ENCODE measurements at places on chromosomes 1 and 21.

DNA sequence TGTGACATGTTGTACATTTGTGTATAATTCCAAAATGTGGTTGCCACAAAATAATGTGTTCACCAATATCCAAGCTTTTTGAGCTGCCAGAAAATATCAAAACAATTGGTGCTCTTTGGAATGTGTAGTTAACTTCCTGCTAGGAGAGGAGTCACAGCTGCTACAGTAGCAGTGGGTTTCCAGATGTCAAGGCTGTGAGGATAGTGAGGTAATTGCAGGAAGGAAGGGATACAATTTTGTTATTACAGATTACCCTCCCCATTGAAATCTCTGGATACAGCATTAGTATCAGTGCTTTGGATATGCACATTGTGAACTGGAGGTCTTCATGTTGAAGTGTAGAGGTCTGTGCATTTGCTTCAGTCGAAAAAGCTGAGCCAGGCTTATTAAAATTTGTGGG is 253.2 kb downstream of the PTPRC start:
- H3K4me1 ChIP-seq: peaks cover 10% of the 10 kb centered on the region
- peak overlapping the region; percentile 8 for H3K27ac ChIP-seq
- no peaks in the 10 kb centered on the region for H3K27me3 ChIP-seq
- no peak for DNase-seq
- H3K36me3 ChIP-seq: peaks cover 18% of the 10 kb centered on the region

DNA sequence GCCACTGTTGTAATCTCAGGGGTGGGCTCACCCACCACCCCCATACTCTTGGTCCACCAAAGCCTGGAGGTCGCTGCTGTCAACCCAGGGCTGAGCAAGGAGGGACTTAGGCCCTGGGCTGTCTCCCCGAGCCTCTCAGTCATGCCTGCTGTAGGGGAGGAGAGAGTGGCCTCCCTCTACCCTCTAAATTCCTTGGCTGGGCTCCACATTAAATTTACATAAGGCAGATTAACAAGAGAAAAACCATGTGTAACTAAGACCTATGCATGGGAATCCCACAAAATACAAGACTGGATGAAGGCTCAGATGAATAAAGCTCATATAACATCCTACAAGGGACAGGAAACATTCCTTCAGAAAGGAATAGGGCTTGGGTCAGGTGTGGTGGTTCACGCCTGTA is 1.8 kb upstream of the PIK3CD start:
- H3K36me3 ChIP-seq: no peaks in the 10 kb centered on the region
- no peak for DNase-seq
- H3K27ac ChIP-seq: no peak overlapping the region

DNA sequence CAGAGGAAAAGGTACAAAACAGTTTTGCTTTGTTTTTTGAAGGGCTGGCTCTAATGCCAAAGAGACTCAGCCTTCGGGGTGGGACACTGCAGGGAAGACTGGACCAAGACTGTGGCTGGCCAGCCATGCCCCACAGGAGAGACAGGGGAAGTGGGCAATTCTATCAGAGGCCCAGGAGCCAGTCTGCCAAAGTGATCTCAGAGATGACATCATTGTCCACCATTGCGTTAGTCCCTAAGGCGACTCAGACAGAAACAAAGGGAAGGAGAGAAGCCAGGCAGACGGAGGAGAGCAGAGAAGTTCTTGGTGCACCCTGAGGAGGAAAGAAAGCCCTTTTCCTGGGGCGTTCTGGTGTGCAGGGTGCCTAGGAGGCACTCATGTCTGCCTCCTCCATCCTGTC is 26.4 kb downstream of the OPTC start:
- H3K4me3 ChIP-seq: no peak overlapping the region
- no peaks in the 10 kb centered on the region for H3K36me3 ChIP-seq
- no peak for DNase-seq
- H3K27me3 ChIP-seq: no peaks in the 10 kb centered on the region
- H3K4me1 ChIP-seq: no peaks in the 10 kb centered on the region
- H3K27ac ChIP-seq: no peak overlapping the region

DNA sequence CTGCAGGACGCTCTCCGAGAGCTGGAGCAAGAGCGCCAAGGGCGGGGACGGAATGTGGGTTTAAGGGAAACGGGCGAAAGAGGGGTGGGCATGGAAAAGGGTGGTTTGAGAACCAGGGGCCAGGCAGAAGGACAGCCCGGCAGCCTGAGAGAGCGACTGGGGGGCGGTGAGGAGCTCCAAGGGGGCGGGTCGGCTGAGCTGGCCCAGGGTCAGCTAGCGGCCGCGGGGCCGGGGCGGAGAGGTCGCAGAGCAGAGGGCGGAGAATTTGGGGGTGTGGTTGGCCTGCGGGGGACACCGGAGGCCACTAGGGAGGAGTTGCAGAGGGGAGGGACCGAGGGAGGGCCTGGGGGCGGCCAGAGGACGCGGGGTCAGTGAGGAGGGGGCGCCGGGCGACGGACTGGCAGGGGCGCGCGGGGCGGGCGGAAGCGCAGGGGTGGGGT is 54.7 kb downstream of the NDUFS5 start:
- peaks cover 13% of the 10 kb centered on the region for H3K27me3 ChIP-seq
- no peak overlapping the region for H3K4me3 ChIP-seq
- no peaks in the 10 kb centered on the region for H3K36me3 ChIP-seq

DNA sequence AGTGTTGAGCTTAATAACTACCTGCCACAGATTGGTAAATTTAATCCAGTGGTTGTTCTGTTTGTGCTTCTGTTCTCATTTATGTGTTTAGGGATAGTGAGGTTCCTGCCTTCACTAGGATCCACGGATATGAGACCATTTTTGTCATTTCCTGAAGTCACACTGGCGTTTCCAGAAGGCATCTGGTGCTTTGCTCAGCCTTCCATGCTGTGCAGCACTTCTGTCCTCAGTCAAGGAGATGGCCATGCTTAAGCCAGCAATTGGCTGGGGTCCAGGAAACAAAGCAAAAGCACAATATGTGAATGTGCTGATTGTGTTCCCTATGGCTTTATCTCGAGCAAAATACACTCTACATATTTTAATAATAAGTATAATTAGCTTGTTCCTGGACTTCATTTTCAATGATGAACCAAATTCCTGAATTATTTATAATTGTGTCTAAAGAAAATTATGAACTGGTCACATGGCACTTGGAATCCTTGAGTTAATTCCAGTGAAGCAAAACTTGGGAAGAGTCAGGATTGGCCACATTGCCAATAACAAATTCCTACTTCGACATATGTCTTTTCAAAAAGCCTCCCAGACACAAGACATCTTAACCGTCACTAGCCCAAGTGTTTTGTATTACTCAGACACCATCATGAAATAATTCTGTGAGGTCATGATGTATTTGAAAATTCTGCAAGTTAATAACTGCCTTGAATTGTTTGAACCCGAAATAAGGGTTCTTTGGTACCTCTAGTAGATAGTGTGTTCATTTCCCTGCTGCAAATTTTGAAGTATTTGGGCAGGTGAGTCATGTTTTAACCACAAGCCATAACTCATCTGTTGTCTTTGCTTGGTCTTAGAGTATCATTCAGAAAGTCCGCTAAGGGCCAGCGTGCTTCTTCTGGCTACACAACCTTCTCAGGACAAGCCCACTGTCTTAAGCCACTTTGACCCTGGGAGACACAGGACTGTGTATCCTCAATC is 412.4 kb downstream of the DISC1 start:
- H3K36me3 ChIP-seq: no peaks in the 10 kb centered on the region
- H3K4me1 ChIP-seq: no peaks in the 10 kb centered on the region
- H3K27me3 ChIP-seq: no peaks in the 10 kb centered on the region
- no peak overlapping the region for H3K4me3 ChIP-seq
- no peak overlapping the region for H3K27ac ChIP-seq
- DNase-seq: no peak

GRCh38 chr1:32062867-32063230 is 9.9 kb upstream of the TMEM39B start:
- peaks cover 44% of the 10 kb centered on the region for H3K36me3 ChIP-seq
- no peak overlapping the region for H3K4me3 ChIP-seq
- peaks cover 30% of the 10 kb centered on the region for H3K4me1 ChIP-seq
- H3K27ac ChIP-seq: peak overlapping the region; percentile 65
- no peaks in the 10 kb centered on the region for H3K27me3 ChIP-seq

DNA sequence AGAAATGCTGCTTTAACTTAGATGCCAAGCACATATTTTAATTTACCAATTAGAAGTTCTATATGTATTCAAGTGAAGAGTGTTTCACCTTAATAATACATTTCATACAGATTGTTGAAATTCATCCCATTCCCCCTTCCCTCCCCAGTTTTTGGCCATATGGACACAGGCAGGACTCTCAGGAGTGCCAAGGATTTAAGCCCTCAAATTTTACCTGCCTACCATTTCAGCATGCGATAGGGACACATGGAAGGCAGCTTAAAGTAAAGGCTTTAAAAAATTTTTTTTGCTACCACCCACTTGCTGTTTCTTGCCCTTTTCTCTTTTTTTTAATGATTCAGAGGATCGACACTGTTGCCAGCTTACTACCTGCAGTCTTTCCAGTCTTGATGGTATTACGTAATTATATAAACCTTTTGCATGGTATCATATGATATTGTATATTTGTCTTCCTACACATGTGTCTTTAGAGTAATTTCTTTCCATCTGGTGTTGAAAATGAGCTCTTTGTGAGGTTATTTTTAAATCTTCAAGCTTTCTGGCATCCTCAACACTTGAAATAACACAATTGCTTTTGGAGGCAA is 7.0 kb downstream of the EPB41 start:
- H3K27me3 ChIP-seq: no peaks in the 10 kb centered on the region
- H3K36me3 ChIP-seq: no peaks in the 10 kb centered on the region
- no peak overlapping the region for H3K27ac ChIP-seq
- peaks cover under 1% of the 10 kb centered on the region for H3K4me1 ChIP-seq

DNA sequence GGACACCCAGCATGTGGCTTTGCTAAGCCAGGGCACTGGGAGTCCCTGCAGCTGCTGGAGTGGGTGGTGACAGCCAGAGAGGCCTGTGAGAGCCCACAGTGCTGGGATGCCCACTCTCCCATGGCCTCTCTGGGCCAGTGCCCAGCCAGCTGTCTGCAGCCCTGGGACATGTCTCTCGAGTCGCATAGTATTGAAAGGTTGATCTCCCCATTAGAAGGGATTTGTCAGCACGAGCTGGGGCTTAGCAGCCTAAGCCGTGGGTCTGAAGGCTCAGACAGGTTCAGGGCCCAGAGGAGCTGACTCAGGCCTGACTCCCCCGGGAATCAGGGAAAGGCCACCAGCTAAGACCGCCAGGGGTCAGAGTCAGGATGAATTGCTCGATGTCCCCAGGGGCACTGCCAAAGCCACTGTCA is 53.5 kb downstream of the FOXD2 start:
- no peak for DNase-seq
- H3K4me1 ChIP-seq: no peaks in the 10 kb centered on the region
- H3K27ac ChIP-seq: no peak overlapping the region
